ENCODE measurements at places on chromosomes 2 and 18. TPM values are rescaled to one million over a fixed set of nuclear protein-coding genes. Genes with fewer than 3 reads are reported as not detected.

Gene EIPR1
- total RNA-seq, result 77.2 TPM

Gene NDUFAF7
- total RNA-seq, result 17.1 TPM

Gene ADAM23
- total RNA-seq, result 4.4 TPM

Gene CAD
- total RNA-seq, result 37.0 TPM

Gene TWIST2
- total RNA-seq, result not detected

Gene TEKT4
- total RNA-seq, result not detected
